ENCODE measurements at places on chromosomes 16 and 17. TPM values are rescaled to one million over a fixed set of nuclear protein-coding genes. Genes with fewer than 3 reads are reported as not detected.

DNA sequence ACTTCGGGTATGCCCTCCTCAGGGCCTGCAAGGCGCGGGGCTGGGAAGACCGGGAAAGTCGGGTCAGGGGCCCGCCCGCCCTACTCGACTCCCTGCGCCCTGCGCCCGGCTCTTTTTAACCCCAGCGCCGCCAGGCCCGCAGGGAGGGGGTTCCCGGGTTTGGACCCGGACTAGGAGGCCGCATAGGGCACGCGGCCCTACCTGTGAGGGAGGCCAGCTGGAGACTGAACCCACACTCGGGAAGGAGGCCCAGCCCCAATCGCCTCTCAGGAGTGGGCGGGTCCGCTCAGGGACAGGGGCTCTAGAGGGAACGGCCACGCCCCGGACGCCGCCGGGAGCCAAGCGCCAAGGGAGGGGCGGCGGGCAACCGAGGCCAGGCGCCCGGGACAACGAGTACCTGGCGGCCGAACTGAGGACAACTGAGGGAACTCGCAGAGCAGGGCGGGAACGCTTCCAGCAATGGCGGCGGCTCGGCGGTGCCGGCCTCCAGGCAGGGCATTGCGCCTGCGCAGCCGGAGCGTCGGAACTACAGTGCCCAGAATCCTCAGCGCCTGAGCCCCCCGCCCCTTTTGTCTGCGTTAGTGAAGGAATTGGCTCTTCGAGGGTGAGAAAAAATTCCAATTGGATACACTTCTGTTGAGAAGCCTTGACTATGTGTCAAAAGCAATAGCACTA, at the start of gene ZNF624:
ZNF624 (minus strand) TSS at position 484 of the 675 bp plus-strand sequence.
- peak; percentile 97 for ATAC-seq

- ATAC-seq: no peak
Measured at GRCh38 chr17:78933959-78934568, 8.9 kb upstream of the TIMP2 start.

- no peak for ATAC-seq
Measured at GRCh38 chr17:34067011-34067410, 188.1 kb upstream of the CCL2 start.

- ATAC-seq: peak; percentile 24
Measured at GRCh38 chr16:73058616-73059409, 10.9 kb upstream of the ZFHX3 start.

ITGAD gene
- total RNA-seq: not detected

GRCh38 chr17:82029990-82030469, 1.4 kb upstream of the RAC3 start:
- peak; percentile 1 for ATAC-seq

BEAN1 gene
- not detected for total RNA-seq

NPIPA3 gene
- 0.74 TPM for total RNA-seq

GRCh38 chr16:76654088-76654820, 377.1 kb downstream of the CNTNAP4 start:
- no peak for ATAC-seq

- ATAC-seq: no peak
Measured at GRCh38 chr16:2159175-2159838, 3.7 kb downstream of the TRAF7 start.

All from activated T-helper 17 cell treated with anti-CD3 and anti-CD28 coated beads, Interleukin-2, amount 50 U/mL, for 72 hours (primary cell).